Stimulated activated CD8-positive, alpha-beta memory T cell treated with anti-CD3 and anti-CD28 coated beads, Interleukin-7, amount 100 ng/mL, for 4 hours (primary cell): ENCODE measurements at places on chromosomes 7 and 10.

DNA sequence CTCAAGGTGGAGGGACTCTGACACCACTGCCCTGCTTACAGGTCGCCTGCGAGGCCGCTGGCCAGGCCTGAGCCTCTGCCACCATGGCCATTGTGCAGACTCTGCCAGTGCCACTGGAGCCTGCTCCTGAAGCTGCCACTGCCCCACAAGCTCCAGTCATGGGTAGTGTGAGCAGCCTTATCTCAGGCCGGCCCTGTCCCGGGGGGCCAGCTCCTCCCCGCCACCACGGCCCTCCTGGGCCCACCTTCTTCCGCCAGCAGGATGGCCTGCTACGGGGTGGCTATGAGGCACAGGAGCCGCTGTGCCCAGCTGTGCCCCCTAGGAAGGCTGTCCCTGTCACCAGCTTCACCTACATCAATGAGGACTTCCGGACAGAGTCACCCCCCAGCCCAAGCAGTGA, 2.8 kb downstream of the LZTS2 start:
- DNase-seq: no peak

DNA sequence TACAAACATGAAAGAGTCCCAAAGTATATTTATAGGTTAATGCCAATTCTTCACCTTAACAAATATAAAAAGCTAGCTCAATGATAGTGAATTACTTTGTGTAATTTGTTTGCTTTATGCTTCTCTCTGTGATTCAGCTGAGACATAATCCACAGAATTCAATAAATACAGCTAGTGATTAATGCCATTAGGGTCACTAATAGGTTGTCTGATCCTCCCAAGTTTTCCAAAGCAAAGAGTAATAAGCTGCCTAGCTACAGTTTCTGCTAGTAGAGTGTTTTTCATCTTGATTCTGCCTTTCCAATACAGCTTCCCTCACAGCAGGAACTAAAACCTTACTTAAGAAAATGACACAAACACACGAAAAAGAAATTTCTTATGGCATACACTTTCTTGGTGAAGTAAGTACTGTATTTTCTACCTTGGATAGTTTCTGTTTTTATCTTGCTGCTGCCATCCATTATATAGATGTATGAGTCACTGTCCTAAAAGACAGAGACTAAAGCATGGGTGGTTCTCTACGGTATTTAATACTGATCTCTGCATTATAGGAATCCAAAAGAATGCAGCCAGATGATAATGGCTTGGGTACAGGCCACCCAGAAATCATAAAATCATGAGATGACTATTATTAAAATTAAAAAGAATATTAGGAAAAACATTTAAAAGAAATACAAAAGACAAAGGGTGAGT, 170.0 kb downstream of the TPK1 start:
- no peak for DNase-seq

GRCh38 chr10:104209575-104210198, 22.5 kb downstream of the CFAP43 start:
- no peak for DNase-seq

DNA sequence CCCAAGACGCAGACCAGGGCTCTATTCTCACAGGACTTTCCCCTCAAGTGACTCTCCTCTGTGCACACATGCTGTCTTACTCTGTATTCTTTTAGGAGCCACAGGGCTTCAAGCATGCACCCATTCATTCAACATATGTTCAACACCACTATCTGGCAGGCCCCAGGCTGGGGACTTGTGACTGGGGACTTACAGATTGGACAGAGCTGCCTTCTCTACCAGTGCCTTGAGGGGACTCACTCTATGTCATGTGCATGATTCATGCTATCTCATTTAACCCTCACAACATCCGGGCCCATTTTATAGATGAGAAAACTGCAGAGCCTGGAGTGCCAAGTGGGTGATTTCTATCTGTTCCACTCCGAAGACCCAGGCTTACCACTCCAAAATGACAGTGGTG, 34.3 kb downstream of the MYL10 start:
- no peak for DNase-seq

DNA sequence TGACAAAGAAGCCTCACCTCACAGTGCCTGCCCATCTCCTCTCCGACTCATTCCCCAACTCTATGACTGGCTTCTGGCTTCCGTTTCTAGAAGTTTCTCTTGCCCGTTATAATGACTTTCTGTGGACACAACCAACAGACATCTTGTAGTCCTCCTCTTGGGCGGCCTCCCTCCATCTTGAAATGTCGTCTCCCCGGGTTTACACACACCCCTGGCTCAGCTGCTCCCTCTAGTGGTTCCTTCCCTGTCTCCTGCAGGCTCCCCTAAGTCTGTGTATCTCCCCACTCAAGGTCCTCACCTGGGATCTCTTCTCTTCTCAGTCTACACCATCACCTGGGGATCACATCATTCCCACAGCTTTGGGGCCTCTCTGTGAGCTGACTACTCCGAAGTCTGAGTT, 123.4 kb upstream of the NEBL start:
- DNase-seq: no peak

- DNase-seq: no peak
Measured at GRCh38 chr10:69319841-69320316, 41.6 kb downstream of the HK1 start.

GRCh38 chr10:116278846-116279245, 5.8 kb upstream of the GFRA1 start:
- no peak for DNase-seq

- no peak for DNase-seq
Measured at GRCh38 chr10:132558516-132559413, 21.2 kb downstream of the INPP5A start.

DNA sequence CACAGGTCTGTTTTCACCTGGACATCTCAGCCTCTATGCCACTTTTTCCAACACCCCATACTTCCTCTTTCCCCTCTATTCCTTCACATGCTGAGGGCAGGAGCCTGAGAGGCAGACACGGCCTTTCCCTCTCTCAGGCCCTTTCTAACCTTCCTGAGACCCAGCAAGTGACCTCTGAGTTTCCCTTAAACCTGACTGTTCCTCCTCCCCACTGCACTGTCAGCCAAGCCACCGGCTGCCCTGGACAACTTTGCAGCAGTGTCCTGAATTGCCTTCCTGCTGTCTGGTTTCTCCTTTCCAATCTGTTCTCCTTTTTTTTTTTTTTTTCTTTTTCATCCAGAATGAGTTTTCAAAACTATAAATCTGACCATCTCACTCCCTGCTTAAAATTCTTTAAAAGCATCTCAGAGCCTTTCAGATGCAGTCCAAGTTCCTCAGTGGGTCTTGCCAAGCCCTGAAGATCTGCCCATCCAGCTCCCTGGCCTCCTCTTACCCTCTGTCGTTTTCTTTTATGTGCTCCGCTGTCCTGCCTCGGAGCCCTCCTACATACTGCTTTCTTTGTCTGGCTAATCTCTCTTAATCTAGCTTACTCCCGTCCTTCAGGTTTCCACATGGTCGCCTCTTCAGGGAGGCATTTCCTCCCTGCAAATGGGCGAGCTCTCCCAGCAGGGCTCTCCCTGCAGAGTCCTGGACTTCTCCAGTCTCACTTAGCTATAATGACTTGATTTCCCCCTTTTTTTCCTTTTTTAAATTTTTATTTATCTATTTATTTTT, 30.5 kb downstream of the SLC13A4 start:
- no peak for DNase-seq

DNA sequence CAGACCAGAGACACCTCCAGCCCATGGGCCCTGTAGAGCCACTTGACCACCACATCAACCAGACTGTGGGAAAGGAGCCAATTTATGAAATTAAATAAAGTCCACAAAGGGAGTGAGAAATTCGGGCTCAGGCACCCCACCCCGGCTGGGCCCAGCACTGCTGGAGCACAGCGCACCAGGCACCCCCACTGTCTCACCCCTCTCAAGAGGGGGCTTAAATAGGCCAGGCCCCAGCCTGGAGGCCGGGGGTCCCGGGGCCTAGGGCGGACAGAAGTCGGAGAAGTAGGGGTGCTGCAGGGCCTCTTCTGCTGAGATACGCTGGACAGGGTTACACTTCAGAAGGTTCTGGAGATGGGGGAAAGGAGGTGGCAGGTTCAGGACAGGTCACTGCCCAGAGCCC, 3.9 kb downstream of the CDK5 start:
- no peak for DNase-seq

DNA sequence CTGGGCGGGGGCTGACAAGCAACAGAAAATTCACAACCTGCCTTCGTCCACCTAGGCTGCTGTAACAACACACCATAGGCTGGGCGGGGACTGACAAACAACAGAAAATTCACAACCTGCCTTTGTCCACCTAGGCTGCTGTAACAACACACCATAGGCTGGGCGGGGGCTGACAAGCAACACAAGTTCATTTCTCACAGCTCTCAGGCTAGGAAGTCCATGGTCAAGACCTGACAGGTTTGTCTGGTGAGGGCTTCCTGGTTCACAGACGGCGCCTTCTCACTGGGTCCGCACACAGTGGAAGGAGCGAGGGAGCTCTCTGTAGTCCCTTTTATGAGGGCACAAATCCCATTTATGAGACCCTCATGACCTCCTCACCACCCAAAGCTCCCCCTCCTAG, 52.2 kb downstream of the DIP2C start:
- no peak for DNase-seq

GRCh38 chr10:191703-192518, 56.7 kb downstream of the ZMYND11 start:
- DNase-seq: no peak

DNA sequence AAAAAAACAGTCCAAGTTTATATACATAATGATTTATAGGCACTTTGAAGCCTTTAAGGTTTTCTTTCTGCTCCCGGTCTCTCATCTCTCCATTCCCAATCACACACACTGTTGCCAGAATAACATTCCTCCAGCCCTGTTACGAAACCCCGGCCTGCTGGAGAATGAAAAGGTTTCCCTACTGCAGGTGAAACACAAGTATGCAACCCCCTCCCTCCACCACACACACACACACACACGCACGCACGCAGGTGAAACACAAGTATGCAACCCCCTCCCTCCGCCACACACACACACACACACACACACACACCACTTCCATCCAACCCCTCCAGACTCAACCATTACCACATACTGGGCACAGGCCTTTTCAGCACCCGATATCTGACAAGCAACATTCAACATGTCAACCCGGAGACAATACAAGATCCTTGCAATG, 87.5 kb downstream of the PARD3 start:
- DNase-seq: no peak

GRCh38 chr7:18698258-18698734, 202.7 kb downstream of the HDAC9 start:
- DNase-seq: no peak

DNA sequence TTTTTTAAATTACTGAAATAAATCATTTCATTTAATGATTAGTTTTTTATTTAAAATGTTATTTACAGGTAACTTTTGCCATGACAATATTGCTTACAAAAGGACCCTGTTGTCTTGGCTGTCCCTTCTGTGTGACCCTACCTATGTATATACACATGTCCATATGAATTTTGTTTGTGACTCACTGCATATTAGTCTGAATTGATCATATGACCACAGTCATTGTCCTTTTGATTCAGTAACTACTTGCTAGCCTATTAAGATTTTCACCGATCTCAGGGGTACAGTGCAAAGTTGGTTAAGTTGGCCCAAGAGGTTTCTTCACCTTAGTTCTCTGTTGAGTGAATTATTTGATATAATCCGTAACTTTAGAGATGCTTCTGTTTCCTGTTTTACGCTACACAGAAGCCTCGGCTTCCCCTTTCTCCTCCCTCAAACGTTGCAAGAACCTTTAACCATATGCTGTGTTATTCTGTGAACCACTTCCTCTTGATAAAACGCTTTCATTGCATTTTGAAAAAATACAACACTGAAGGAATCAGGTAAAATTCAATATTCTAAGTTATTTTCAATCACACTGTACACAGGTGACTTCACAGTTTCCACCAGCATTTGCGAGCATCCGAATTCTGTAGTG, 43.9 kb downstream of the APBB1IP start:
- no peak for DNase-seq

GRCh38 chr10:3635211-3635671, 149.8 kb downstream of the KLF6 start:
- DNase-seq: no peak
